ENCODE measurements at places on chromosomes 2 and 18.

DNA sequence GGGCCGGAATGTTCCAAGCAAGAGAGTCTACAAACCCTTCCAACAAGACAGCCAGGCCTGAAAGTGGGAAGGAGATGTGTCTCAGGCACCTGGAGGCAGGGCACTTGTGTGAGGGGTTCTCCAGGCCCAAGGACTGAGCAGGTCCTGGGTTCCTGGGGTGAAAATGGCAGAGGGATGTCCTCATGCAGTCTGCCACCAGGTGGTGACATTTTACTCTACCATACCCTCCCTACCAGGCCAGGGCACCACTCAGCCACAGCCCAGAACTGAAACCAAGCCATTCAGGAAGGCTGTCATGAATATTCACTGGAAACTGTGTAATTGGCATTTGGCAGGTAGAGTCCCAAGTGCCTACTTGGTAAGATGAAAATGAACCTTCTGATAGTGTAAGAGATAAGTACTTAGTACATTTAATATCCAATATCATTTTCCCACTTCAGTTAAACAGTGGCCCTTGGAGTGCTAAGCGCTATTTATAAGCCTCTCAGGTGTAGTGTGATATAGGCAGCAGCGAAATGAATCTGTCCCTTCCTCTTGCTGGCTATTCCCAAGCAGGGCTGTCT lies 185.1 kb downstream of the MYO5B start:
- peak; percentile 44 for DNase-seq

GRCh38 chr2:130920415-130921163 lies 83.9 kb downstream of the ARHGEF4 start:
- DNase-seq = peak; percentile 78

- DNase-seq = no peak
Observed at GRCh38 chr18:50937183-50937582, 30.7 kb upstream of the ELAC1 start.

DNA sequence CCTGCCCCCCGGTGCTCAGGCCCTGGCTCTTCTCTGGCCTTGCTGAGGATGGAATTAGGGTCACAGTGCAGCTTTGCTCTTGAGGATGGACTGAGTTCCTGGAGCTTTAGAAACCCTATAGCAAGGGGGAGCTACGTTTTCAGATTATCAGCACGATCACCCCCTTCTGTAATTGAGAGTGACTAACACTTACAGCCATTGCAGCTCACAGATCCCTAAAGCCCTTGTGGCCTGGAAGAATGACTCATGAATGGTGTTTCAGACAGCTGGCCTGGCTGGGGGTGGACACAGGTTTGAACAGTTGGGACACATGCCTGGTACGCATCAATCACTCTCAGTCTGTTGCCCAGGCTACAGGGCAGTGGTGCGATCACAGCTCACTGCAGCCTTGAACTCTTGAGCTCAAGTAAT lies 79.7 kb upstream of the IGFBP5 start:
- DNase-seq = no peak

All from GM13977 (cell line).